ENCODE measurements at places on chromosomes 16 and 17.

GRCh38 chr17:52419229-52419641 lies 260.7 kb upstream of the CA10 start:
- no peaks in the 10 kb centered on the region for H3K27me3 ChIP-seq
- H3K4me1 ChIP-seq: peaks cover 16% of the 10 kb centered on the region
- H3K27ac ChIP-seq: no peak overlapping the region

- no peak for DNase-seq
- no peaks in the 10 kb centered on the region for H3K27me3 ChIP-seq
- H3K4me3 ChIP-seq: no peak overlapping the region
- no peaks in the 10 kb centered on the region for H3K36me3 ChIP-seq
- no peak overlapping the region for H3K27ac ChIP-seq
These were observed 14.9 kb upstream of the FASN start for GRCh38 chr17:82112914-82113311.

DNA sequence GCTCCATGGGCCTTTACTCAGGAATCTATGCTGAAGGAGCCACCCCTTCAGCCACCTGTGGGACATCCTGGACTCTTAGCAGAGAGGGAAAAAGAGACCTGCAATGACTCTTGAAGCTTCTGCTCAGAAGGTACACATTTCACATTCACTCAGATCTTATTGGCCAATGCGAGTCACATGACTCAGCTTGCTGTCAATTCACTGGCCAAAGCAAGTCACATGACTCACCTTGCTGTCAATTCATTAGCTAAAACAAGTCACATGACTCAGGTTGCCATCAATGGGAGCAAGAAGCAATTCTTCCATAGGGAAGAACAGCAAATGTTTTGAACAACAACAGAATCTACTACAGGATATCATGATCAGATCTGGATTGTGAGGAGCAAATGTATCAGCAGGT lies 233.4 kb downstream of the SHISA9 start:
- no peaks in the 10 kb centered on the region for H3K4me1 ChIP-seq
- no peaks in the 10 kb centered on the region for H3K36me3 ChIP-seq
- no peak overlapping the region for H3K27ac ChIP-seq
- H3K4me3 ChIP-seq: no peak overlapping the region
- H3K27me3 ChIP-seq: no peaks in the 10 kb centered on the region

- no peaks in the 10 kb centered on the region for H3K27me3 ChIP-seq
- H3K36me3 ChIP-seq: no peaks in the 10 kb centered on the region
- no peak overlapping the region for H3K4me3 ChIP-seq
- no peak overlapping the region for H3K27ac ChIP-seq
These were observed 31.9 kb downstream of the PPL start for GRCh38 chr16:4904942-4905615.

GRCh38 chr16:14963281-14964173 lies 11.3 kb upstream of the PDXDC1 start:
- H3K4me3 ChIP-seq: no peak overlapping the region
- peaks cover 8% of the 10 kb centered on the region for H3K4me1 ChIP-seq
- DNase-seq: no peak

All from body of pancreas (tissue), 4 donors.